Panc1 (cell line): ENCODE measurements at places on chromosomes 11 and 22.

DNA sequence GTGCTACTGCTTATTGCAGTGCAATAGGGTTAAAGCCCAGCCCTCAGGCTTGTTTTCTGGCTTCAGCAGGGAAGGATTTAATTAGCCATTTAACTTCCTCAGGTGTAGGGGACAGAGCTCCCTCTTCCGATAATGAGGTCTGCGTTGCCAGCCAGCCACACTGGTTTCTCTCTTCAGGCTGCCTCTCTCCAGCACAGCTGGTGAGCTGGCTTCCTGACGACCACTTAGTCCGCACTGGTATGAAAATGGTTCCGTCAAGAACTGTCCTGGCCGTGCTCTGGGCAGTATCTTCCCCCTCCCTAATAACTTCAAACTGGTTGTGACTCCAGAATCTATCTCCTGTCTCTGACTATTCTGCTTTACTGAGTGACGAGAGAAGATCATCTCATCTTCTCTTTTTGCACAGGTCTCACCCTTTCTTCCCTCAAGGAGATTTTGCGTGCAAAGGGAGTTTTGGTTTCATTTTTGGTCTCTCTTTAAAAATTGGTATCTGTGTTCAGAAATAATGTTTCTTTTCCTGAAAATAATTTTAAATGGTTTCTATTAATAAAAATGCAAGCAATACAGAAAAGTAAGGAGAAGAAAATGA, 49.2 kb downstream of the CNTN5 start:
- no peak overlapping the region for H3K27ac ChIP-seq
- H3K4me3 ChIP-seq, result peak overlapping the region; percentile 42
- H3K4me1 ChIP-seq, result no peaks in the 10 kb centered on the region

- no peak for DNase-seq
- no peak overlapping the region for H3K4me3 ChIP-seq
- no peak overlapping the region for H3K27ac ChIP-seq
- H3K4me1 ChIP-seq, result peaks cover 18% of the 10 kb centered on the region
- H3K27me3 ChIP-seq, result peaks cover 21% of the 10 kb centered on the region; the same call in 1 of the 2 replicates
Measured at GRCh38 chr11:121291319-121291718, 1.3 kb upstream of the SC5D start.

DNA sequence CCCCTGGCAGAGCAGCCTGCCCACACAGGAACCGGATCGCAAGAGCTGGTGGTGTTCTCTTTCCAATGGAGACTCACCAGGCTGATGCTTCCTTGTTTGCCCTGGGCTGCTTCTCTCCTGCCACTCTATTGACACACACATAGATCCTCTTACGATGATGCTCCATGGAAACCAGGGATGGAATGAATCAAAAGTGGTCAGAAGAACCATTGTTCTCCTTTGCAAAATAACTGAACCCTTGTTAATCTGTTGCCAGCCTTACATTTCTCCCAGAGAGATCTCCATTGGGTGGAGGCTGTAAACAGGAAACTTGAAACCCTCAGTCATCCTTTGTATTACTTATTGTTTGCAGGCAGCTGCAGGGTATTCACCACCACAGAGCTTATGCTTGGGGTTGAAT, 24.6 kb upstream of the LDLRAD3 start:
- H3K27me3 ChIP-seq, result no peaks in the 10 kb centered on the region; the same call in 1 of the 2 replicates
- no peak overlapping the region for H3K27ac ChIP-seq
- DNase-seq, result no peak
- H3K4me1 ChIP-seq, result no peaks in the 10 kb centered on the region
- no peak overlapping the region for H3K4me3 ChIP-seq

DNA sequence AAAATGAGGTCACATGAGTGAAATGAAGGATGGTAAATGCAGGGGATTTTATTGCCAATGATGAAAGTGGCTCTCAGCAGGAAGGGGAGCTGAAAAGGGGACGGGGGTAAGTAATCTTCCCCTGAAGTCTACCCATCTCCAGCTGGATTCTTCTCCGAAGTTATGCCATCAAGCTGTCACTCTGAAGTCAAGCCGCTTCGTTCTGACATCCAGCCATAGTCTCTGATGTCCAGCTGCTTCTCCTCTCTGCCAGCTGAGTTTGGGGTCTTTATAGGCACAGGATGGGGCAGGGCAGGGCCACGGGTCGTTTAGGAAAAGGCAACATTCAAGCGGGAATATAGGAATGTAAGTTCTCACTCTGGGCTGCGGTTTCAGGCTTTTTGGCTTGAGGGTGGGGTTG, 181.9 kb upstream of the ANO3 start:
- no peaks in the 10 kb centered on the region for H3K27me3 ChIP-seq
- H3K36me3 ChIP-seq, result no peaks in the 10 kb centered on the region
- no peak overlapping the region for H3K27ac ChIP-seq
- no peaks in the 10 kb centered on the region for H3K4me1 ChIP-seq
- H3K4me3 ChIP-seq, result no peak overlapping the region

DNA sequence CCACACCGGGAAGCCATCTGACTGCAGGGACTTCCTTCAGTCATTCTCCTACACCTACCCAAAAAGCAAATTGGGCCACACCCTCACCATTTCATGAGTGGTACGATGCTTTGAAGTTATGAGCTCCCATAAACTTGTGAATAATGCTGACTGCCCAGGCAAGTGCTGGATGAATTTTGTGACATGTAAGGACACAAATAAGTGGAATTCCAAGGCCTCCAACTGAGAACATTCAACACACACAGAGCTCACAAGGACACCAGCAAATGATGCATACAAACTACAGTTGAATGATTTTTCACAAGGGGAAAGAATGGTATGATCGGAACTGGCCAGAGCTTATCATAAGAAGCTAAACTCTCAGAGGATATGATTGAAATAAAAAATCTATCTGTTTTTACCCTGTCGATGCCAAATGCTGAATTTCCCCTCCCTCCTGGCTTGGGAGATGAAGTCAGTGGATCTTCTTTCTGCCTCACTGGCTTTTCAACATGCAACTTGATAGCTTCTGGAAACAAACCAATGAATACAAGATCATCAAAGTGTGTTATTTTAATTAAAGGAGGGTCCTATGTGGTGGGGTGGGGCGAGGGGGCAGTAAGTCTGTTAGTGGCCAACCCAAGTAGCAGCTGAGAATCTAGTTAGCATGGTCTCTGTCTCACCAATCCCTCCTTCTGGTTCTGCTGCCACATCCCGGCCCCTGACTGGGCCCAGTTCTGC, 123.8 kb downstream of the WT1 start:
- no peaks in the 10 kb centered on the region for H3K36me3 ChIP-seq
- no peaks in the 10 kb centered on the region for H3K27me3 ChIP-seq
- no peak overlapping the region for H3K4me3 ChIP-seq

GRCh38 chr11:81112718-81113117, 1620.9 kb downstream of the FAM181B start:
- DNase-seq, result no peak
- no peaks in the 10 kb centered on the region for H3K27me3 ChIP-seq
- no peak overlapping the region for H3K4me3 ChIP-seq
- H3K4me1 ChIP-seq, result no peaks in the 10 kb centered on the region

DNA sequence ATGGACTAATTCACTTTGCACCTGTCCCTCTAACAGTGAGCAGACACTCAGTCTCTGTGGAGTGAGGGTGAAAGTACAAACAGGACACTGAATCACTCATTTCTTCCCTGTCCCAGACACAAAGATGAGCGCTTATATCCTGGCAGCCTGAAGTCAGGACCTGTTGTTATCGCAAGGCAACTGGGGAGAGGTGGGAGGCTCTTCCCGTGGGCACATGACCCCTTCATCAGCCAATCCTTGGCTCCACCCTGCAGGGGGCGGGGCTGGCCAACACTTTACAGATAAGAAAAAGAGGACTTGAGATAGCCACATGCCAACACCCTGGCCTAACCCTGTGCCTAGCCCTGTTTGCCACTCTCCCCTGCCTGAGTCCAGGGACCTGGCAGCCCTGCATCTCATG, 29.5 kb upstream of the TESMIN start:
- H3K36me3 ChIP-seq, result peaks cover 9% of the 10 kb centered on the region; the same call in 1 of the 2 replicates
- no peaks in the 10 kb centered on the region for H3K4me1 ChIP-seq
- DNase-seq, result no peak
- no peak overlapping the region for H3K27ac ChIP-seq
- no peaks in the 10 kb centered on the region for H3K27me3 ChIP-seq

GRCh38 chr11:129598378-129598777, 217.3 kb upstream of the TMEM45B start:
- H3K27me3 ChIP-seq, result no peaks in the 10 kb centered on the region
- no peak for DNase-seq
- H3K4me3 ChIP-seq, result no peak overlapping the region
- no peaks in the 10 kb centered on the region for H3K4me1 ChIP-seq
- H3K36me3 ChIP-seq, result no peaks in the 10 kb centered on the region

GRCh38 chr11:96367342-96367741, 22.4 kb downstream of the CCDC82 start:
- no peak for DNase-seq
- no peaks in the 10 kb centered on the region for H3K27me3 ChIP-seq
- no peak overlapping the region for H3K27ac ChIP-seq

DNA sequence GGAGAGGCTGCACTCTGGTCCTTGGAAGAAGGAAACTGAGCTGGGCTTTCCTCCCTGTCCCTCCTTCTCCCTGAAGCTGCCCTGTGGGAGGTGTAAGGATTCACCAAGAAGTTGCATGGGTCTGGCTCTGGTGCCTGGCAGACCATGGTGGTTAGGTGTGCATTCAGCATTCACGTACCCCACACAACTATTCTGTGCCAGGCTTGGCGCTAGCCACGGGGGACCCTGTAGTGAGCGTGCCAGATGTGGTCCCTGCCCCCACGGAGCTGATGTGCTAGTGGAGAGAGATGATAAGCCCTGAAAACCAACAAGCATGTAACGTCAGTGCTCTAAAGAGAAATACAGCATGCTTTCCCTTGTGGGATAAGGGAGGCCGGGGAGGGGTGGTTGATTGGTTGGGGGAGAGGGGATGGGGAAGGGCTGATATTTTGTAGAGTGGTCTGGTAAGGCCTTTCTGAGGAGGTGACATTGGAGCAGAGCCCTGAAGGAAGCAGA, 48.9 kb downstream of the CD82 start:
- no peaks in the 10 kb centered on the region for H3K4me1 ChIP-seq
- no peak overlapping the region for H3K4me3 ChIP-seq
- no peaks in the 10 kb centered on the region for H3K36me3 ChIP-seq
- no peak overlapping the region for H3K27ac ChIP-seq
- no peak for DNase-seq
- H3K27me3 ChIP-seq, result no peaks in the 10 kb centered on the region

- no peak overlapping the region for H3K27ac ChIP-seq
- H3K27me3 ChIP-seq, result no peaks in the 10 kb centered on the region
- H3K4me1 ChIP-seq, result peaks cover 10% of the 10 kb centered on the region
- DNase-seq, result peak; percentile 84
- no peaks in the 10 kb centered on the region for H3K36me3 ChIP-seq
Measured at GRCh38 chr11:107696140-107696539, 15.7 kb downstream of the SLN start.

- no peak overlapping the region for H3K27ac ChIP-seq
- DNase-seq, result no peak
- no peak overlapping the region for H3K4me3 ChIP-seq
- H3K4me1 ChIP-seq, result no peaks in the 10 kb centered on the region
- H3K36me3 ChIP-seq, result no peaks in the 10 kb centered on the region
- H3K27me3 ChIP-seq, result no peaks in the 10 kb centered on the region
Measured at GRCh38 chr22:17108256-17109112, 12.7 kb downstream of the TMEM121B start.

DNA sequence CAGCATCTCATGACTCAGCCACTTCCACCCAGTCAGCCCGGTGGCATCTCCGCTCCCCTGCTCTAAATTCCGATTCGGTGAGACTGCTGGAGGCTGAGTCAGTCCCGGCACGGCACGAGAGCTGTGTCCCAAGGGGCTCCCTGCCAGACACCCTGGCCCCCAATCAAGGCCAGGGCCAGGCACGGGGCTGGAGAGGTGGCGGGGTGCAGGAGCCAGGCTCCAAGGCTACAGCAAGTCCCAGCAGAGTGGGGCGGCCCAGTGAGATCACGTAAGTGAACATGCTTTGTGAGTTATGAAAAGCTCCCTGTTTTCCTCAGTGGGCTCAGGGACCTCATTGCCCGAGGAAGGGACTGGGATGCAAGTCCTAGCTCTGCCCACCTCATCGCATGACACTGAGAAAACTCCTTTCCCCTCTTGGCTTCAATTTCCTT, 3.0 kb downstream of the C11orf68 start:
- 0 out of 2 replicates have a peak overlapping the region, but pooled peaks have one; percentile 0 for H3K4me3 ChIP-seq
- H3K27me3 ChIP-seq, result no peaks in the 10 kb centered on the region
- DNase-seq, result peak; percentile 92
- peaks cover 3% of the 10 kb centered on the region; the same call in 1 of the 2 replicates for H3K36me3 ChIP-seq
- peak overlapping the region; percentile 99 for H3K27ac ChIP-seq
- peaks cover 77% of the 10 kb centered on the region for H3K4me1 ChIP-seq

DNA sequence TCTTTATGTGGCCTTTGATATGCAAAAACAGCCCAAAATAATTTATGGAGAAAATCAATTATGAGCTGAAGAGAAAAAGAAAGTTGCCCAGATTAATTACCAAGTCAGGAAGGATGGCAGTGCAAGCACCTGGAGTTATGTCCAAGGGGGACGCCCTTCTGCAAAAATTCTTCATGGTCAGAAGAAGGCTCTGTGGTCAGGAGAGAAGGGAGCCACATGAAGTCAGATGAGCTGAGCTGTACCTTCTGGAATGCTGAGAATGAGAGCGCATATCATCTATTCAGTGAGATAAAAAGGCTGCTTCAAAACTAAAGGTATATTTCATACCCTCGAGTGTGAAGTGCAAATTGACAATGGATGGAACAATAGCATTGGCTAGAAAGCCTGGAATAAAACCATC, 607.4 kb downstream of the NTM start:
- H3K27ac ChIP-seq, result no peak overlapping the region
- DNase-seq, result no peak
- H3K27me3 ChIP-seq, result no peaks in the 10 kb centered on the region
- no peaks in the 10 kb centered on the region for H3K36me3 ChIP-seq
- no peak overlapping the region for H3K4me3 ChIP-seq
- no peaks in the 10 kb centered on the region for H3K4me1 ChIP-seq

GRCh38 chr11:133971881-133972280, 15.1 kb upstream of the IGSF9B start:
- peaks cover 35% of the 10 kb centered on the region for H3K27me3 ChIP-seq
- no peaks in the 10 kb centered on the region; the same call in 1 of the 2 replicates for H3K4me1 ChIP-seq
- H3K4me3 ChIP-seq, result no peak overlapping the region
- no peak for DNase-seq
- H3K36me3 ChIP-seq, result no peaks in the 10 kb centered on the region

DNA sequence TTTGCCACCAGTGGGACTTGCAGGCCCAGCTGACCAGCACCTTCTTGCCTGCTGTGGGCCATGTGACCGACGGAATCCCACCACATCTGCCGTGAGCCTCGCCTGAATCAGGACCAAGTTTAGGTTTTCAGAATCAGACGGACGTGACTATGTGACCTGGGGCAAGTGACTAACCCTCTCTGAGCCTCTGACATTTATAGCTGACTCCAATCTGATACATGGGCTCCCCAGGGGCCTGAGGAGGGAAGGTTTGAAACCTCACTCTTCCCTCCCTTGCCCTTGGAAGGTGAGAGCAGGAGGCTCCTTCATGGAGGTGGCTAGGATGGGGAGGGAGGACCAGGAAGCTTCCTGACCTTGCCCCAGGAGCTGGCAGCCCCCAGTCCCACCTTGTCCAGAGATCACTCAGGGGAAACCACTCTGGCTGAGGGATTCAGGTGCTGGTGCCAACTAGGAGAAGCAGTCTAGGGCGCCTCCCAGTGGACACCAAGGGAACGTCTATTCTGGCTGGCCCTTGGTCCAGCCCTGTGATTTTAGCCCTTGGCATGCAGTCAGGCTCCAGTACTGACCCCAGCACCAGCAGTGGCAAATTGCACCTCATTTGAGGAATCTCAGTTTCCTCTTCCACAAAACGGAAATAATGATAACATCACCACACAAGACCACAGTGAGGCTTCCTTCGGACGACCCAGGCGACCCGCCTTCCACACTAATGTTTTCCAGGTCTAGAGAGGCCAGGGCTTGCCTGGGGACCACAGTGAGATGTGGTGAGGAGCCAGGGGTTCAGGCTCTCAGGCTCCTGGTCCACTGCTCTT, 47.2 kb upstream of the SYT7 start:
- H3K27ac ChIP-seq, result no peak overlapping the region
- no peak for DNase-seq
- no peaks in the 10 kb centered on the region for H3K27me3 ChIP-seq
- no peak overlapping the region for H3K4me3 ChIP-seq
- H3K4me1 ChIP-seq, result no peaks in the 10 kb centered on the region
- no peaks in the 10 kb centered on the region for H3K36me3 ChIP-seq
